ENCODE measurements at places on chromosomes 4 and X.

- no peak for DNase-seq
Observed at GRCh38 chrX:85454295-85454694, 74.8 kb upstream of the POF1B start.

DNA sequence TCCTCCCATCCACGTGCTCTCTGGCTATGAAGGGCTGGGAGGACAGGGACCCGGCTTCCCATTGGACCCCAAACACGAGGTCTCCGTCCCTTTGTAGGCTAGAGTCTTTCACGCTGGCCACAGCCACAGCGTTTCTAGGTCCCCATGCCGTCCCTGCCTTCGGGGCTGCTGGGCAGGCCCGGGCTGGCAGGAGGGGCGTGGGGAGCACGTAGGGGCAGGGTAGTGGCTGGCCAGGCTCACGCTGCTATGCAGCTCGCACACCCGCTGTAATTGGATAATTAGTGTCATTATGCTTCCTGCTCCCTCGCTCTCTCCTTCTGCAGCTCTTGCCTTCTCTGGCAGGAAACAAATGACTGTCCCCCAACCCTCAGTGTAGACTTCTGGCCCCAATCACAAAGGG lies 9.8 kb downstream of the ATP2B3 start:
- no peak for DNase-seq

GRCh38 chr4:23857367-23857959 lies 32.4 kb downstream of the PPARGC1A start:
- DNase-seq: no peak

GRCh38 chr4:56127716-56128115 lies 179.0 kb downstream of the CEP135 start:
- DNase-seq: no peak

GRCh38 chr4:2360396-2360730 lies 58.1 kb downstream of the ZFYVE28 start:
- no peak for DNase-seq

GRCh38 chr4:7331682-7332000 lies 103.1 kb downstream of the PSAPL1 start:
- DNase-seq: no peak

- DNase-seq: no peak
Observed at GRCh38 chr4:72977936-72978485, 91.5 kb downstream of the COX18 start.

DNA sequence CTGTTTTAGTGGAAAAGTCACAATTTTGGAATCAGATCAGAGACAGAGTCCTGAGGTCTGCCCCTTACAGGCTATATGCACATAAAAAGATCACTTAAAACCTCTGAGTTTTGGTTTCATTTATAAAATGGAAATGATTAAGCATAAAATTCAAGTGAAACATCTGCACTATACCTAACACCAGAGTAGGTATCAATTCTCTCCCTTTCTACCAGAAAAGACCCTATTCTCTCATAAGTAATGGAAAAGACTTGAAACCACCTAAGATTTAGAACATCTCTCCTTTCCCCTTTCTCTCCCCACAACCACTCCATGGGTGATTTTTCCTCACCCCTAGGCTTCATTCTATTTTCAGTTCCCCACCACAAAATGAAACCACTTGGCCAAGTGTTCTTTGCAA lies 907 bp downstream of the LHFPL1 start:
- no peak for DNase-seq

GRCh38 chrX:97616883-97617530 lies 733.3 kb downstream of the RPA4 start:
- no peak for DNase-seq

GRCh38 chrX:38895775-38896174 lies 94.5 kb downstream of the MID1IP1 start:
- no peak for DNase-seq

DNA sequence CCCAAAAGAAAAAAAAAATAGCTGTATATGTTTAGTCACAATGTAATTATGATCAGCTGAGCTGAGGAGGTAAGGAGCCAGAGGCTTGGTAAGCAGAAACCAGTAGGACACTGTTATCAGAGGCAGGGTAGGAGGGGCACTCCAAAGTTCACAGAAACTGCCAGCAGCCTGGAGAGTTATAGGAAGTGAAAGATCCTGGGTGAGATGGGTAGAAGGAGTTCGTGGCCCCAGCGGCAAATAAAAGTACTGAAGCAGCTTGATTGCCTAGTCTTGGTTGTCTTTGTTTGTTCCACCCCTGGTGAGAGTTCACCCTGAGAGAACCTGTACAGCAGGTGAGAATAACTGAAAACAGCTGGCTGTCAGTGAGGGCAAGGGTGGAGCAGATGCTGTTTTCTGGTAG lies 340.8 kb downstream of the ADGRL3 start:
- no peak for DNase-seq

- no peak for DNase-seq
Observed at GRCh38 chr4:159506801-159507517, 404.1 kb downstream of the RAPGEF2 start.

DNA sequence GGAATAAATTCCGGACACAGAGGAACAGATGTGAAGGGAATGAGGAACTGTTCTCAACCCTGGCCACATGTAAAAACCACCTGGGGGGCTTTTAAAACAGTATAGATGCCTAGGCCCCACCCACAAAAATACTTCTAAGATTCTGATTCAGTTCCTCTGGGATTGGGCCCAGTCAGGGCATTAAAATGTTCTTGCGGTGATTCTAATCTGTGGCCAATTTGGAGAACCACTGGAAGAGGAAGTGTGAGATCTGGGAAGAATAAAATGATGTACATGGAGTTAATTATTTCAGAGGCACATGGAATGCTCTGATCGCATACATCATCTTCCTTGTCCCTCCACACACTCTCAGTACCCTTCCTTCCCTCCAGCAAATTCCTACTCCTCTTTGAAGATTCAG lies 192.2 kb downstream of the APBB2 start:
- no peak for DNase-seq

- no peak for DNase-seq
Observed at GRCh38 chr4:55820279-55820678, 689 bp downstream of the EXOC1L start.

DNA sequence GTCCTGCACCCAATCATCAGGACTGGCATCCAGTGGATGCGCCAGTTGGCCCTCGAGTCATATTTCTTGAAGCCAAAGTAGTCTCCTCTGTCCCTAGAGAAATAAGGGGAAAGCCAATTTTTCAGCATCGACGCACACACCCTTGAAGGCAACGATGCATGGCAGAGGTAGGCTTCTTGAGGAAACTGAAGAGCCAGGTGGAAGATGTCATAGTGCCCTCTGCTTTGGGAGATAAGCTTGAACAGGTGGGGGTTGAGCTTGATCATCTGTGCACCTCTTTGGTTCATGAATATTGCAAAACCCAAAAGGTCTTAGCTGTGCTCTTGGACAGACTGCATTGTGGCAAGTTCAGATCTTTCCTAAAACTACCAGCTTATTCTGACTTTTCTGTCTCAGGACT lies 34.6 kb upstream of the WDR1 start:
- DNase-seq: no peak

DNA sequence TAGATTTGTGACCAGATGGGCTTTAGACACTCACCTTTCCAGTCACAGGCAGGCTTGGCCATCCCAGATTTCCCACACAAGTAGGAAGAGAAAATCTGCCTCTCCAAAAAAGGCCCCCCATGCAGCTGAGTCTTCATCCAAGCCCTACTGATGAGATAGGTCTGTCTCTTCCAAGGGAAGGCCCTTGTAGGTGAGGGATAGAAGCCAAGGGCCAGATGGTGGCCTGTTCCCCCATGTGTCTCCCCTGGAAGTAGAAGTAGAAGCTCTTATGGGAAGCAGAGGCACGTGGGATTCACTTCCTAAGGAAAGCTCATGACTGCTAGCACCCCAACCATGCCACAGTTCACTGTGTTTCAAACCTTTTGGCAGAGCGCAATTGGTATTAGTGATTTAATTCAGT lies 81.5 kb downstream of the REPS2 start:
- no peak for DNase-seq

DNA sequence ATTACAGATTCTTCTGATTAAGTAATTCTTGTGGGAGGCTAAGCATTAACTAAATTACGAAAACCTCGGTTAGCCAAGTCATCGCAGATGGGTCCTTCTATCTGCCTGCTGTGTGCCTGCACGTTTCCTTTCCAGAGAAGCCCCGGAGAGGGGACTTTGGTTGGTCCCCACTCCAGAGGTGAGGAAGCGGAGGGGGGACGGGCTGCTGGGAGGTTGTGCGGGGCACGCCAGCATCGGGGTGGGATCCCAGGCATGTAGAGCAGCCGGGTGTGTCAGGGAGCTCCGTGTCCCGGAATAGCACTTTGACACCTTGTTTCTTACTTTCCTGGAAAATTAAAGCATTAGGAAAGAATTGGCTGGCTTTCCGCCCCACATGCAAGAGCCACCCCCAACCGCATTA lies 26.6 kb downstream of the PIGG start:
- no peak for DNase-seq

DNA sequence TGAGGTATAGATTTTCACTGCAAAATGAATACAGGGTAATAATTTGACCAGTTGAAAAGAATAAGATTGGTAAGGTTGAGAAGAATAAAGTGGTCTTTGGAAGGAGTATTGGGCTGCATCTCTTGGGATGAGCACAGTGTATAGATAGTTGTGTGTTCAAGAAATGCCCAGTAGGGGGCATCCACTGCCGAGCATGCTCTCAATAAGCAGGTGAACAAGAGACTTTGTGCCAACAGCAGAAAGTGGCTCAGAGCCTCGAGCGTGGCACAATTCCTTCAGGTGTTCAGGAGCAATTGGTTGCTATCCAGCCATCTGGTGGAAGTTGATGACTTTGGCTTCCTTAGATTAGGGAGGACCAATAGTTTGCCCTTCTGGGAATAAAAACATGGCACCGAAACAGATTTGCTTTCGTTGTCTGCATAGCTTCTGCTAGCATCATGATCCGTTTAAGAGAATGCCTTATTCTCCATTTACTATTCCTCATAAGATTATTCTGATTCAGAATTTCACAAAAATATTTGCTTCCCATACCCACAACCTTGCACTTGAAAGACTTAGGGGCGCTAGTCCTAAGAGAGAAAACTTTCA lies 258.1 kb upstream of the NEIL3 start:
- no peak for DNase-seq

GRCh38 chr4:169724260-169724659 lies 33.5 kb downstream of the HPF1 start:
- DNase-seq: no peak

DNA sequence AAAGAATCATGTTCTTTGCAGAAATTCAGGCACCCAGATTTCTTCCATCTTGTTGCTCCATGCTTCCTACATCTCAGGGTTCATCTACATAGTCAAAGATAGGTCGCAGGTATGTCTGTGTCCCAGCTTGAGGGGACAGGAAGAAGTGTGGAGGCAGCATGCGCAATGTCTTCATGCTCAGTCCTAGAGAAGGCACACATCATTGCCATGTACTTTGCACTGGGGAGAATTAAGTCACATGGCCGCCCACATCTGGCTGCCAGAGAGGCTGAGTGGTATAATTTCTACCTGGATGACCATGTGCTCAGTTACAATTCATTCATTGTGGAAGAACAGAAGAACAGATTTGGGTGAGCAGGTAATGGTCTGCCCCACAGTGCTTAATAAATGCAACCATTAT lies 54.1 kb downstream of the GAB1 start:
- DNase-seq: no peak

DNA sequence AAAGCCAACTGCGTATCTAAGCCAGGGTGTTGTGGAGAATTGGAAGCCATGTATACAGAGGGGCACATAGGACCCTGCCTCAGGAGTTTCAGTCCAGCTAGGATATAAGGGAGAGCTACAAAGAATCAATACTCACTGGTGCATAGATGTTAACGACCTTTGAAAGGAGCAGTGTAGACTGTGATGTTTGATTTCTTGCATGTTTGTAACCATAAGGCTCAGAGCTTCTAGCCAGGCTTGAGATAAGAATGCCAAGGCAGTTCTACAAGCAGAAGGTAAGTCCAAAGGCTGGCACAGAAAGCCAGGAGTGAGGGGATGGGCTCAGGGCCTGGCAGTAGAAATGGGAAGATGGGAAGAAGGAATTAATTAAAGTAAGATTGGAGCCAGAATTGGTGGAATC lies 75.7 kb downstream of the CC2D2A start:
- no peak for DNase-seq

- DNase-seq: no peak
Observed at GRCh38 chr4:77710059-77710458, 104.4 kb downstream of the CXCL13 start.

DNA sequence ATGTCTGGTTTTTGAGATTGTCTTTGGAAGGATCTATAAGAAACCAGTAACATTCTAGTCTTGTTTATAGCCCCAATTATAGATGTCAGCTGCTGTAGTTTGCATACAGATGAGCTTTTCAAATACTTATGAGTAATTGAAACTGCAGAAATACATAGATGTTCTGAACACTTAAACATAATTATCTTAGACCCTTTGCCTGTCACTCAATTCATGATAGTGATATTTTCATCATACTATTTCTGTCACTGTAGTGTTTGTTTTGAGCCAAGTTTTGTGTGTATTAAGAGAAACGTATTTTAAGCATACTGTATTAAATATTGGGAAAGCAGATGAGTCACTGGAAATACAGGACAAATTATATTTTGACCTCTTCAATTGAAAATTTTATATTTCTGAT lies 69.8 kb upstream of the SMARCA5 start:
- DNase-seq: no peak

- DNase-seq: no peak
Observed at GRCh38 chr4:3879681-3880614, 113.8 kb downstream of the ADRA2C start.

DNA sequence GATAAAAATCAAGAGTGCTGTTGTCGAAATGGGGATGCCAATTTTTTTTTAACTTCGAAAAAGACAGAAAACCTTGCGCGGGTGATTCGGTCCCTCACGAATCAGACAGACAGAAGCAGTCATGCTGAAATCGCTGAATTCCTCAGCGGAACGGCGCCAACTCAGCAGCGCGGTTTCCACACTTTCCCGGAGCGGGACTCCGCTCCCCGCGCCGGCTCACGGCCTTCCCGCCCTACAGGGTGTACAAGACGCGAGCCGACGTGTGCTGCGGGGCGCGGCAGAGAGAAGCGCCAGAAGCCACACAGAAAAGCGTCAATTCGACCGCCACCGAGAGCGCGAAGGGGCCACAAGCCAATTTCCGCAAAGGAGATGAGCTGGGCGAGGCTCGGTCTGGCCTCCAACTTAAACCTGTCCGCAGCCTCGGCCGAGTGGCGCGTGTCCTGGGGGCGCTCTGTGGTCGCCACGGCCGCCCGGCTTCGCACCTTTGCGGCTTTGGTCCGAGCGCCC lies 1.3 kb downstream of the NEXMIF start:
- no peak for DNase-seq

DNA sequence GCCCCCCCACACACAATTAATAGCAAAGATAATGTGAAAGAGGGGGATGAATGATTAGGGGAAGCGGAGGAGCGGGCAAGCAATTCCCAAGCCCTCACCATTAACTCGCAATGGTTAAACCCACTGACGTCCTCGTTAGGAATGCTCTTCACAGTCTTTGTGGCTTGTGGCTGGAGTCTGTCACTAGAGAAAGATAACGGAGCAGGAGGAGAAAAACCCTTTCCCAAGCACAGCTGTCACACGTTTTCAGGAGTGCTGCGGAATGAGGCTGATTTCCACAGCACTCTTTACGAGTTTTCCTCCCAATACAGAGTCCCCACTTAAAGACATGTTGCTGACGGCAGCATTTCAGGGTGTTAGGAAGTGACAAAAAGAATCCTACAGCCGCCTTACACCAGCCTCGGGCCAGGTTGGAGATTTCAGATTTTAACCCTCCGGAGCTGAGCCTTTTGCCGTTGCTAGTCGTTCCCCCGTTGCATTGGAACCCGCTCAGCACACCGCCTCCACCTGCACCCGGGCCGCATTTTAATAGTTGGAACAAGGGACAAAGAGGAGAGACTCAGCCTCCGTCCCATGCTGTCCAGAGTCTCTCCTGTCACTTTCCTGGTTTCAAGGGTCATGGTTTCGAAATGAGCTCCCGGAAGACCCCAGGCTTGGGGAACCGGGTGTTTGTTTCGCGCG lies 92.2 kb downstream of the GEMIN8 start:
- DNase-seq: no peak

Measured in stimulated activated CD8-positive, alpha-beta memory T cell treated with anti-CD3 and anti-CD28 coated beads, Interleukin-7, amount 100 ng/mL, for 1 hour (primary cell).